ENCODE measurements at places on chromosomes 11 and 22.

DNA sequence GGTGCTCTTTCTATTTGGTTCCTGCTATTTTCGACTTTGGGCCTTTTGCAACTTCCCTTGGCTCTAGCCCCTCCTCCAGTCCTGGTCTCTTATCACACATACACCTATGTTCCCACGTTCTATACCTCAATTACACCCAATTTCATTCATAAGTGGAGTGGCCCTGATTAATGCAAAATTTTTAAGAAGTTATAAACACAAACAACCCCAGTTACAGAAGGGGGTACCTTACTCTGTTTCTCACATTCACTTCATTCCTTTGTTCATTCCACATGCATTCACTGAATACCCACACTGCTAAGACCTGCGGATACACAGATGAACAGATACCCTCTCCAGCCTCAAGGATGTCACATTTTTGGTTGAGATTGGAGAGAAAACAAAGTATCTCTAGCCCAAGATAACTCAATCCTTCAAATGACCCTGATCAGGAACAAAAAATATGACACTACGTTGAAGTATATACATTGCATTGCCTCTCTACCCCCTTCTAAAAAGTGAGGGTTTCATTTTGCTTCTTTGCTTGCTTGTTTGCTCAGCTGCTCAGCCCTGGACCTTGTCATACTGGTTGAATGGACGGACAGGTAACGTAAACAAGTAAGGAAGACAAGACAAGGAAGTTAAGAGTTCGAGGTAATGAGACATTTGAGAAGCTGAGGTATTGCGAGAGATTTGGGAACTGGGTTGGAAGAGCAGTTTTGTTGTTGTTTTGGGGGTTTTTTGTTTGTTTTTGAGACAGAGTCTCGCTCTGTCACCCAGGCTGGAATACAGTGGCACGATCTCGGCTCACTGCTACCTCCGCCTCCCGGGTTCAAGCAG is 3.6 kb upstream of the VPS37C start:
- no peak for DNase-seq

DNA sequence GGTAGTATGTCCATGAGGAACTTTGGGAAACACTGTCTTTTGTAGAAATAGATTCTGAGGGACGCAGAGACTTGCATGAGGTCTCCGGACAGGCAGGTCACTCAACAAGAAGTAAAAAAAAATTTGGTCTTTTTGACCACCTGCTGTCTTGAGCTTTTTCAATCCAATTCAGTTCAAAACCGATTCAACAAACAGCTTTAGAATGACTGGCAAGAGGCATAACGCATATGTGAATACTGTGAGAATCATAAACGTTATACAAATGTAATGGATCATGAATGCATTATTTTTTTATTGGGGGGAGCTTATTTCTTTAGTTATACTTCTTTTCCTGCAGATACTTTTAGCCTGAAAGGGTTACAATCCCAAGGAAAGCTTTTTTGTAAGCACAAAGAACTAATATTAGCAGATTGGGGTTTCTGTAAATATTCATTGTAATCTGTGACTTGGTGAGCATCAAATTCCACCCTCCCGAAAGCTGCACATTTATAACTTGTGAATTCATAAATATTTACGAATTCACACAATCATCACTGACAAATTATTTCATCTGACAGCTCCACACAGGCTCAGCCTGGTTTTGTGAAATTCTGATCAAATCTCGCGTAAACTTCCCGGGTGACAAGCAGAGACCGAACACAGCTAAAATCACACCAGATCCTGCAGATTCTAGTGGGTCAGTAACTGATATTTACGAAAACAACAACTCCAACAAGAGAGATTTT is 507.7 kb downstream of the MN1 start:
- DNase-seq: no peak

DNA sequence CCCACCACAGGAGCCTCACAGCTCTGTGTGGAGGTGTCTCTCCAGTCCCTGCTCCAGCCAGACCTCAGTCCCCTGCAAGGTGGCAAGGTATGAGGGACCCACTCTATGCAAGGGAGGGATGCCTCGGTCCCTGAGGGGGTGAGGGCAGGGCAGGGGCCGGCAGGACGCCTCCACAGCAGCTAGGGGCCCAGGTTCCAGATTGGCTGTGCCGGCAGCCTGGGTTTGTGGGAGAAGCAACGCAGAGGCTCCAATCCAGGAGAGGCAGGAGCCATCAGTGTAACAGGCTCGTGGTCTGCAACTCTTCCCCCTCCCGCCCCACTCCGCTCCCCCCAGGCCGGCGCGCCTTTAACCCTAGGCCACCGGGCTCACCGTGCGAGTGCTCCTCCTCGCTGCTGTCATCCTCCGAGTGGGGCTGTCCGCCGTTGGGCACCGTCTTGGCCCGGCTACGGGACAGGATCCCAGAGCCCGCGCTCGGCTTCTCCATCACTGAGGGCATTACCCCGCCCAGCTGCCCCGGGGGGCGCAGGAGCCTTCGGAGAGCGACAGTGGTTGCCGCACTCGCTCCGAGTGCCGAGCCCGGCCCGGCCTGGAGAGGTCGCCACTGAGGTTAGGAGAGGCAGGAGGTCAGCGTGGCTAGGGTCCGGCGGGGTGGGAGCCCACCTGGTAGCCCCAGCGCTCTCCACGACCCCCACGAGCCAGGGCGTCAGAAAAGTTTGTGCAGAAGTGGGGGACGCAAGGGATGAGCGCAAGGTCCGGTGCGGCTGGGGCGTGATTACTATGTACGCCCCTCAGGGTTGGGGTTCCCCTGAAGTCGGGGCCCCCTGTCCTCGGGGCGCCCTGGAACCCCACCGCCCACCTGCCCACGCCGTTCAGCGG is 765 bp downstream of the RCOR2 start:
- peak; percentile 79 for DNase-seq

DNA sequence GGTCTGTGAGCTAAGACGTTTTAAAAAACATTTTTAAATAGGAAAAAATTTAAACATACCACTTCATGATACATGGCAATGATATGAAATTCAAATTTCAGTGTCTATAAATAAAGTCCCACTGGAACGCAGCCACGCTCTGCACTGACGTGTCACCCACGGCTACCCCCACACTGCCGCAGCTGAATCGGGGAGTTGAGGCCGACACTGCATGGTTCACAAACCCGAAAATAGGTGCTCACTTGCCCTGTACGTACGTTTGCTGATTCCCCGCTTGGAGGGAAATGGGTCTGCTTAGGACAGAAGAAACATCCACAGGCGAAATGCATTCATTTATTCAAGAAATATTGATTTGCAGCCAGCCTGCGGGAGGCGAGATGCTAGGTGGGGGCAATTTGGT is 1342.3 kb downstream of the TBC1D22A start:
- DNase-seq: no peak

GRCh38 chr22:22939588-22940368 is 52.2 kb downstream of the IGLL5 start:
- no peak for DNase-seq

GRCh38 chr22:49350441-49351121 is 477.1 kb downstream of the BRD1 start:
- no peak for DNase-seq

- DNase-seq: no peak
These were observed 36.7 kb upstream of the AMPD3 start for GRCh38 chr11:10418259-10418949.

GRCh38 chr22:43434928-43435311 is 23.1 kb downstream of the MPPED1 start:
- no peak for DNase-seq

- DNase-seq: no peak
These were observed 66.9 kb downstream of the KCNQ1 start for GRCh38 chr11:2511421-2512369.

DNA sequence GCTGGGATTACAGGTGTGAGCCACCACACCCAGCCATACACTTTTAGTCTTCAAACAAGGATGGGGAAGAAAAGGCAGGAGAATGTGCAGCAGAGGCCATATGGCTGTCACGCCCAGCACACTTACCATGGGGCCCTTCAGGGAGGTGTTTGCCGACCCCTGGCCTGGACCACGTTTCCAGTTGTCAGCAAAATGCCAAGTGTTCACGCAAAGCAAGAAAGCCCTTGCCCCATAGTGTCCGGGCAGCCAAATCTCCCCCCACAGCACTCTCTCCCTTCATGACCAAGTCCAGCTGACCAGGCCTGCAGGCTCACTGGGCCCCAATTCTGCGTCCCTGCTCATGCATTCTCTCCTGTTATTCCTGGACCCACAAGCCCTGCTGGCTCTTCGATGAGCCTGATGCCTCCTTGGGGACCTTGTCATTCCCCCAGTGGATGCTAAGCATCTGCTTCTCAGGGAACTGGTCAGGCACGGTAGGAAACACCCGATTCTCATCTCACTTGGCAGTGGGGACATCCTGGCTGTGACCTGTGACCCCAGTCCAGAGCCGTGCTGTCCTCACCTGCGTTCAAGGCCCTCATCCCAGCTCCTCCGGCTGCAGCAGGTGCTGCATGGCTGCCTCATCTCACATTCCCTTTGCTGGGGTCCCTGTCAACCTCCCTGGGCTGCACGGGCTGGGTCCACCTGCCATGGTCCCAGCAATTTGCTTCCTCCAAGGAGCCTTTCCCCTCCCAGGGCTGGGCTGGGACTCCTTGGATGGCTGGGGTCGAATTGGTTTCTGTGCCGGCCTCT is 96.4 kb downstream of the CTTN start:
- DNase-seq: no peak

DNA sequence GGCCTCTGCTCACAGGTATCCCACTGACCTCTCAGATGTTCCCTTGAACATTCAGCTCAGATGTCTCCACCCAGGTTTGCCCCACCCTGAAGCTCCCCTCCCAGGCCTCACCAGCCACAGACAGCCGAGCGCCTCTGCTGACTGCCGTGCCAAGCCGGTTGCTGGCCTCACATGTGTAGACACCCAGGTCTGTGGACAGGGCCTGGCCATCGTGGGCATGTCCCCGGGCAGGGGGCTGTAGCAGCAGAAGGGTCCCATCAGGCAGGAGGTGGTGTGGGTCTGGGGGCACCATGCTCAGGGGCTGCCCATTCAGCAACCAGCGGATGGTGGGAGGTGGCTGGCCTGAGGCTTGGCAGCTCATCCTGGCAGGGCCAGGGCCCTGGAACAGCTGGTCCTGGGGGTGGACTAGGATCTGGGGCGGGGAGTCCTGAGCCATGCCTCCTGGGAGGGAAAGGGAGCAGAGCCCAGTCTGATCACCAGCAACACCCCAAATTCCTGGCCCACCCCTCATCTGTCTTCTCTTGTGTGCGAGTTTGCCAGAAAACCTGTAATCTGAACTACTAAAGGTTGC is 759 bp downstream of the ROBO4 start:
- no peak for DNase-seq

DNA sequence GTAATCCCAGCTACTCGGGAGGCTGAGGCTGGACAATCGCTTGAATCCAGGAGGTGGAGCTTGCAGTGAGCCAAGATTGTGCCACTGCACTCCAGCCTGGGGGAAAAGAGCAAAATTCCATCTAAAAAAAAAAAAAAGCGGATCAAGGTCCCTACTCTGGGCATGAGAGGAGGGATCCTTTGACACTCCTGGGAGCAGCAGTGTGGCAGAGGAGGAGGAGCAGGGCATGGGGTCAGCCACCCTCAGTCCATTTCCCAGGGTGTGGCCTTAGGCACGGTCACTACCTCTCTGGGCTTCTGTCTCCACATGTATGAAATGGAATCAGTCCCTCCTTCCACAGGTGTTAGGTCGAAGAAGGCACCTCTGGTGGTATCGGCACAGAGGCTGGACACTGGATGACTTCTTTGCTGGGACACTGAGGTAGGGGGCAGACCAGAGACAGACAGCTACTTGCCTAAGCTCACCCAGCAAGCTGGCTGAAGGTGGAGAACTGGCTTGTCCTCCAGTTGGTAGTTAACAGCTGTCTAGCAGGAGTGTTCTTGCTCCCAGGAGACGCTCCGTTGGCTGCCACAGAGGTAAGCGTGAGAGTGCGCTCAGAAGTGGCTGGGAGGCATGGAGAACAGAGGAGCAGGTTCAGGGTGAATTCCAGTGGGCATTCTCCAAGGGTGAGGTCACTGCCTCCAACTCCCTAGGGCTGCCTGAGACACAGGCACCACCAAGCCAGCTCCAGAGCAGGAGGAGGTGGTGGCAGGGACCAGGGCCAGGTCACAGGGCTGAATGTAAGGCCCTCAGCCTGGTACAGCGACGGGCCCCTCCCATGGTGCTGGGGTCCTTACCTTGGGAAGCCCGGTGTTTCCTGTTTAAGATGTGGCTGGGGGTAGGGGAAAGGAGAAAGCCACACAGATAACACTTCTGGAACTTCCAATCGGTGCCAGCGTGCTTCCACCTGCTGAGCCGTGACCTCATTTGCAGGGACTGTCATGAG is 19.5 kb downstream of the TXN2 start:
- no peak for DNase-seq

DNA sequence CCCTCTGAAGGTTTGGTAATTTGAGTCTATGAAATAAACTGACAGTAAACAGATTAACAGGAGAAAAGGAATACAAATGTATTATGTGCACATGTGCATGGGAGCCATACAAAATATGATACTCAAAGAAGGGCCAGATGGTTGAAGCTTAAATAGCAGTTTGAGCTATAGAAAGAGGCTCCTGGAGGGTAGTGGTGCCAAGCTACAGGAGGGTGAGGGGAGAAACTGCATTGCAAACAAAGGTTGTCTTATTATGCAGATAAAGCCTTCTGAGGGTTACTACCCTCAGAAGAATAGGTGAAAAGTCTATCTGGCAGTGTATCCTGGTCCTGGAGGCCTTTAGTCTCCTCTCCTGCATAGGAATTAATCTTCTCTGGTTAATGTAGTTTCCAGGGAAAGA is 267.3 kb upstream of the MPPED2 start:
- DNase-seq: no peak

GRCh38 chr22:36613958-36614357 is 85.0 kb upstream of the EIF3D start:
- DNase-seq: no peak

DNA sequence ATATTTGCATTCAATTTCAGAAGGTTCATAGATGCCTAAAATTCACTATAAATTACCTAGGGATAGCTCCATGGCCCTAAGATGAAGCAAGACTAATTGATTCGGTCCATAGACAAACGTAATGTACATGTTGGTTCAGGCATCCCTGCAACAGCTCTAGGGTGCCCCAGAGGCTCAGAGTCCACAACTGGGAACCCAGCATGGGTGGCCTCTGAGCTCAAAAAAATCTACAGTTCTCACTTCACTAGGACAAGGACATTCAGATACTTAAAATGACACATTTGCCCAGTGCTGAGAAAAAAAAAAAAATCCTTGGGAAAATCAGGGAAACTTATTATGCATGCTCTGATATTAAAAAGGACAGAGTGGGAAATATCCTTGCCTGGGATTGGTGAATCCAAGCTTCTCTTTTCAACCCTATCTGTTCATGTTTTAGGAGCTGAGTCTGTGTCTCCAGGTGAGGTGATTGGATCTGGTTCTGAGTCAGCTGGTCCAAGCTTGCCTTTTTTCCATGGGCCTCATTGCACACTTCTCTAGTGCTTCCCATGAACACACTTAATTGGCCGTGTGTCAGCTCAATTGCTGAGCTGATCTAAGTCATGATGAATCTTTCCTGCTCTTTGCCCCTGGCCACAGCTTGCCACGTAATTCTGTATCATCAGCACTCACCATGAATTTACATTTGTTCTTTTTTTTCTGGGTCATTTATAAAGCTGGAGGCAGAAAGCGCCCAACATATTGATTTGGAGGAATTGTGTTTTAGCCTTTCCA is 116.3 kb upstream of the RCN1 start:
- DNase-seq: no peak

Data from A673 (cell line).